PC-3 (cell line): ENCODE measurements at places on chromosomes 16 and 17.

DNA sequence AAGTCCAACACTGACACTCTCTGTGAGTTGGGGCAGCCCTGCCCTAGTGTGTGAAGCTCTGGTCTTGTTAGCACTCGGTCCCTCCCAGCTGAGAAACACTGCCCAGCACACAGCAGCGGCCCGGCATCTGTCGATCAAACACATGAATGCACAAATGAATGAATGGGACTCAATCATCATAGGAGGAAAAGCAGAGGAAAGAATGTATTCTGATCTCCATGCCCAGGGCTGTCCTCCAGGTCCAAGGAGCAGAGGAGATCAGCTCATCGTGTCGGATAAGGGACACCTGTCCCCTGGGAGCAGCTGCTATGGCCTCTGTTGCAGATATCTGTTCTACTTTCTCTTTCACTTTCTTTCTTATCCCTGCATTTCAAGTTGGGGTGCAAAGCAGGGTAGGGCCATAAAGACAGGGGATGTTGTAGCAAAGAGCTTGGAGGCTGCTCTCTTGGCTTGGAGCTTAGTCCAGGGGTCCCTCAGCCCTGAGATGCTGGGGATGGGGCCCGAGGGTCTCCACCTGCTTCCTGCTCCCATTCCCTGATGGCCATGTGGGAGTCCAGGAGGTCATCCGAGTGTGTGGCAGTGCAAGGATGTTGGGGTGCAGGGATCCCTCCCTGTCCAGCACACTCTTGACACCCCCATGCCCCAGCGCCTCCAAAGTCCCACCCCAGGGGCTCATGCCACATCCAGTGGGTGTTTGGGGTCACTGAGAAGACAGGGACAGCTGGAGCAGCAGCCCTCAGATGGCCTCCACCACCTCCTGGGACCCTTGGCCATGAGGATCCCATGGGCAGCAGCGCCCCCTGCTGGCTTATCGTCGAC lies 88.2 kb downstream of the IRF8 start:
- no peak overlapping the region for H3K27ac ChIP-seq
- peaks cover 89% of the 10 kb centered on the region for H3K27me3 ChIP-seq
- H3K4me1 ChIP-seq: no peaks in the 10 kb centered on the region
- no peaks in the 10 kb centered on the region for H3K36me3 ChIP-seq
- no peak for DNase-seq

DNA sequence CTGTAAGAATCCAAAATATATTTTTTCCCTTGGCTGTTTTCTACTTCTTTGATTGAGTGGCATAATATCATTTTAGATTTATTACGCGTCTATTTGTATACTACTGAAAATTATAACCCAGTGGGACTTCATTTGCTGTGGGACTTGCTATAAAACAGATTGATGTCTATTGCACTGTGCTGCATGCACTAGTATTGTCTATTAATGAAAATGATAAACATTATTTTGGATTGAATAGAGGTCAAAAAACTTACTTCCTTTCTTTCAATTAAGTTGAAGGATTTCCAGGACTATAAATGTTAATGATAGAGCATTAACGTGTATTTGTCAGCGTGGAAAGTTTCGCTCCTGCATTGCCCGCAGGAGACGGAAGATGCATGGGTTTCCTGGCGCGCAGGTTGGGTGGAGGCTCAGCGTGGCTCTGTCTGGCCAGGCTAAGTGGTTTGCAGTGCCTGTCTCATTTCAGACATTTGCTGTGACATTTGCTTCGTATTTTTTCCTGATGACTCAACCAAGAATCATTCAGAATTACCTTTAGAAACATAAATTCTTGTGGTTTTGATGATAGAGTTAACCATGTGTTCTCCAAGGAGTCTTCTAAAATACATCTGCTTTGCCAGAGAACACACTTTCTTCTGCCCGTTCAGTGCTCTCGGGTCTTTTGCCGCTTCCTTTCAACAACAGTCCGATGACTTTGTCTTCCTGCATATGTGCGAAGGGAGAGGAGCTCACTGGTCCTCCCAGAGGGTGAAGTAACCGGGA lies 216.7 kb downstream of the RPTOR start:
- peaks cover 32% of the 10 kb centered on the region for H3K4me1 ChIP-seq
- peak; percentile 95 for DNase-seq
- H3K27me3 ChIP-seq: no peaks in the 10 kb centered on the region
- H3K36me3 ChIP-seq: peaks cover under 1% of the 10 kb centered on the region

GRCh38 chr16:54030451-54030850 lies 256.1 kb downstream of the IRX3 start:
- peaks cover 6% of the 10 kb centered on the region; the same call in 1 of the 2 replicates for H3K4me1 ChIP-seq
- H3K36me3 ChIP-seq: peaks cover 3% of the 10 kb centered on the region; the same call in 1 of the 2 replicates
- no peak overlapping the region for H3K27ac ChIP-seq
- DNase-seq: peak; percentile 15
- H3K27me3 ChIP-seq: no peaks in the 10 kb centered on the region
- H3K4me3 ChIP-seq: no peak overlapping the region

DNA sequence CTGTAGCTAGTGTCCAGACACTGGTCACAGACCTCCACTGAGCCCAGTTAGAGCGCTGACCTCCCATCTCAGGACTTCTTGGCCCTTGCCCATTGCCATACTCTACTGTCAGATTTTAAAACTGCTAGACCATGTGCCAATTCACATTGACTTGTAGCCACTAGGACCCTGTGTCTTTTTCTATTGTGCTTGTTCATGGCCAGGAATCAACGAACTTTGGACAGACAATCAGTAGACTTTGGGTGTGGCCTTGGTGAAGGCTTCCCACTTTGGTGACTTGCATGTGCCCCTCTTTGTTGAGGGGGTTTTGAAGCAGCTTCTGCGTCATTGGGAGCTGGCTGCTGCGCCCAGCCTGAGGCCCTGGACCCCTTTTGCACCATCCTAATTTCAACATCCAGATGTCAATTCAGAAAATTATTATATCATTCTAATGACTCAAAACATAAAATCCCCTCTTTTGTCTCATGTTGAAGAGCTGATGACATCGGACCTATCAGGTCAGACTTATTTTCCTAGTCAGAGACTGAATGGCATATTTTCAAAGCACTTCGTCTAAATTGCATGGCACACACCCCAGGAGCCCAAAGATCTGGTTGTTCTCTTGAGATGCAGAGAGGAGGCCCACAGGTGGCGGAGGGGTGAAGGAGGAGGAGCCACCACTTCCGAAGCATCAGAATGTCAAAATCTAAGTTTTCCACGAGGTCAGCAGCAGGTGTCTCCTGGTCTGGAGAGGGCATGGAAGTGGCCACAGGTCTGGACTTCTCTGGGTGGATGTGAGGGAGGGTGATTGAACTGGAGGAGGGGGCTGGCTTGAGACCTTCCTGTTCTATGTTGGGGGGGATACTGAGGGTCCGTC lies 93.4 kb upstream of the CBX4 start:
- no peak overlapping the region for H3K4me3 ChIP-seq
- no peak overlapping the region for H3K27ac ChIP-seq
- peaks cover 15% of the 10 kb centered on the region for H3K4me1 ChIP-seq
- no peak for DNase-seq

DNA sequence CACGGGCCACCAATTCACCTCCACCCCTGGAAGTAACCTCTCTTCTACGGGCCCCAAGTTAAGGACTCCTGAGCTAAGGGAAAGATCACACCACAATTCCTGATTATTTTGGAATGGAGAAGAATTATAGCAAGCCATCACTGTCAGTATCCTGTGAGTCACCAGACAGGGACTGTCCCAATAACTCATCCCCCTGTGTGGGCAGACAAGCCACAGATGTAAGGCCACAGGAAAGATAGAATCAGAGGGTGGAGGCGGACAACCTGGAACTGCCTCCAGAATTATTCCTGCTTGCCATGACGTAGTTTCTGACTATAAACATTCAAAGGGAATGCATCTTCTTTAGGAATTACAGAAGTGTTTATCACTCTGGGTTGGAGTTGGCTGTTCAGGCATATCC lies 5.8 kb upstream of the MYO1D start:
- H3K27ac ChIP-seq: no peak overlapping the region
- DNase-seq: no peak
- no peaks in the 10 kb centered on the region; the same call in 1 of the 2 replicates for H3K4me1 ChIP-seq
- no peak overlapping the region for H3K4me3 ChIP-seq
- H3K36me3 ChIP-seq: no peaks in the 10 kb centered on the region
- no peaks in the 10 kb centered on the region for H3K27me3 ChIP-seq
